ENCODE measurements at places on chromosomes 13 and 19.

DNA sequence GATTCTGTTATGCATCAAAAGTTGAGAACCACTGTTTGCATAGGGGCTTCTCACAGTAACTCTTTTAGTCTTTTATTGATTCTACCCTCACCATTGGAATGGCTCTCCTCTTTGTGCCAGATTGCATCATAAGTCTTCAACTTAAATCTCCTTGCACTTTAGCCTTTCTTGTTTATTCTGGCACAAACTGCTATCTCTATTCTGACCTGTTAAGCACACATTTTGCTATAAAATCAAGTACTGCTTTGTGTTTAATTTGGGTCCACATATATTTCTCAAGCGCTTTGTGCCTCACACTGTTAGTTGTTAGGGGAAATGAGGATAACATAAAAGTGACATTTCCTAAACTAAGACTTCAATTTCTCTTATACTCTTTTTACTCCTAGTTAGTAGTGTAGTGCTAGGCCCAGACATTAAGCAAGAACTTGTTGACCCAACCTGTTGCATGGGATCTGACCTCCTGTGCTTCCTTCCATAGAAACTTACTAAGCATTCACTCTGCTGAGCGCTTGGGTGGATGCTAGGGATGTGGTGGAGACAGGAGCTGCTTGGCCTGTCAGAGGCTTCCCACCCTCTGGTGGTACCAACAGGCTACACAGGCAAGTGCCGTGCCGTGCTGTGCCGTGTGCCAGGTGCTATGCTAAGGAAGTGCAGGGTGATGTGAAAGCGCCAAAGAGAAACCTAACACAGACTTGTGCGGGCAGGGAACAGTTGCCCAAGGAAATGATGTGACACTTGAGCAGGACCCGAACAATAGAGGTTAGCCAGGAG, 1.2 kb downstream of the UTP14C start:
- DNase-seq: no peak

- DNase-seq: no peak
Observed at GRCh38 chr19:57302020-57302465, 18.2 kb upstream of the ZNF543 start.

DNA sequence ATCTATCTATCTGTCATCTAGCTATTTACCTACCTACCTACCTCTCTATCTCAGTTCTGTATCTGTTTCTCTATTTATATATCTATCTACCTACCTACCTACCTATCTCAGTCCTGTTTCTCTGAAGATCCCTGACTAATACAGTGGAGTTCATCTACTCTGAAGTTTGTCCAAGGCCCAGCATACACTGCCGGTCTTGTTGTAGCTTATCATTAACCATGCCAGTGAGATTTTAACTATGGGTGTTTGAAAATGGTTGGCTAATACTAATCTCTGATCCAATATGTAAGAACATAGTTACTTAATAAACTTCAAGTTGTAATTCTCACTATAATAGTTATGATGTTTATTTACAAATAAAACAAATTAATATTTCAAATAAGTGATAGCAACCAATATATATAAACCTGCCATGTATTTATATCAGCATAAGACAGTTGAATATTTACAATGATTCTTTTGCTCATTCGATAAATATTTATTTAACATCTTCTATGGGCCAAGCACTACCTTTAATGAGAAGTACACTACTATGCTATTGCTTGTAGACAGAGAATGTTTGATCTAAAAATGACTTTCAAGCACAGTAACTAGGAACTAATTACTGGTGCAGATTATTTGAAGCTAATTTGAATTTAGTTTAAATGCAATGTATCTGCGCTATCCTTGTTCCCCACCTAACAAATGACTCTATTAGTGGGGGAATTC, 242.1 kb downstream of the KLF5 start:
- DNase-seq: no peak

DNA sequence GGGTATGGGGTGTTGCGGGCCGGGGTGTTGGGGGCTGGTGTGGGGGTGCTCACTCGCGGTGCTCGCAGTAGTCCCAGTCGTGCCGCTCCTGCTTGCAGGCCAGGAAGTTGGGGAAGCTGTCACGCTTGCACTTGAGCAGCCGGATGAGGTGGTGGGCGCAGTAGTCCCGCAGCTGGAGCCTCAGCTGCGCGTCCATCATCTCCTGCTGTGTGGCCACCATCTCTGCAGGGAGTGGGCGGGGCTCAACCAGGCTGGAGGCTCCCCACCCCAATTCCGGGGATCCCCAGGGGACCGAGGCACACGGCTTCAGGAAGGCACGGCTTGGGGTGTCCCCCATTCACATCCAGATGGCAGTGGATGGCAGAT, 5.2 kb downstream of the NDUFB7 start:
- no peak for DNase-seq

DNA sequence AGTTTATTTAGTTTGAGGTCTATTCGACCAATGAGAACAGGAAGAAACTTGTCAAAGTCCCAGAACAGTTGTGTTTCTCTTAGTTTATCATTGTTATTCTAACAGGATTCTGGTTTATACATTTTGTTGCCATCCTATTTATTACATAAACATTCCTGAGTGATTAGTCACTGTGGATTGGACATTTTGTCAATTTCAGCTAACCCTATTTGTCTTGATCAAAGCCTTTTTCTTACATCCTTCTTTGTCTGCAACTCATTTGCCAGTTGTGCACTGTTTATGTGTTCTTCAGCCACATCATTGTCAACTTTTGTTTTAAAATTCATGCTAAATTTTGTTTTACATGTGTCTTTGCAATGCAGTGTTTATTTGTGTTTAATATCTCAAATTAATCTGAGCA, 886.0 kb upstream of the SLC10A2 start:
- no peak for DNase-seq

GRCh38 chr19:55611983-55612645, 6.7 kb downstream of the ZNF865 start:
- DNase-seq: no peak

DNA sequence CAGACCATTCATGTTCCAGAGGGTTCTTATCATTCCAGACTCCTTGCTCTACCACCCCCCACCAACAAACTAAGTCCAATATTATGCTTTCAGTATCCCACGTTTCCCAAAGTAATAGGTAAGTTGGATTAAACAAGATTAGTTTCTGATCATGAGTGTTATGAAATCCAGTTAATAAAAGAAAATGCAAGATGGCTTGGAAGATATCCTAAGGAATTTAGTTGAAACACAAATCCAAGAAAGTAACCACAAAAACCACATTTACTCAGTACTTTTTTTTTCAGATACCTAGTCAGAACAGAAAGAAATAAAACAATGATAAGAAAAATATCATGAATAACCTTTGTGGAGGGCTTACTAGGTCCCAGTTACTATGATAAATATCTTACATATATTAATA, 119.4 kb upstream of the MIR17HG start:
- DNase-seq: no peak

- peak; percentile 68 for DNase-seq
Observed at GRCh38 chr19:39106194-39106593, 19.4 kb upstream of the PAK4 start.

- peak; percentile 81 for DNase-seq
Observed at GRCh38 chr19:6223461-6224307, 56.1 kb downstream of the MLLT1 start.

DNA sequence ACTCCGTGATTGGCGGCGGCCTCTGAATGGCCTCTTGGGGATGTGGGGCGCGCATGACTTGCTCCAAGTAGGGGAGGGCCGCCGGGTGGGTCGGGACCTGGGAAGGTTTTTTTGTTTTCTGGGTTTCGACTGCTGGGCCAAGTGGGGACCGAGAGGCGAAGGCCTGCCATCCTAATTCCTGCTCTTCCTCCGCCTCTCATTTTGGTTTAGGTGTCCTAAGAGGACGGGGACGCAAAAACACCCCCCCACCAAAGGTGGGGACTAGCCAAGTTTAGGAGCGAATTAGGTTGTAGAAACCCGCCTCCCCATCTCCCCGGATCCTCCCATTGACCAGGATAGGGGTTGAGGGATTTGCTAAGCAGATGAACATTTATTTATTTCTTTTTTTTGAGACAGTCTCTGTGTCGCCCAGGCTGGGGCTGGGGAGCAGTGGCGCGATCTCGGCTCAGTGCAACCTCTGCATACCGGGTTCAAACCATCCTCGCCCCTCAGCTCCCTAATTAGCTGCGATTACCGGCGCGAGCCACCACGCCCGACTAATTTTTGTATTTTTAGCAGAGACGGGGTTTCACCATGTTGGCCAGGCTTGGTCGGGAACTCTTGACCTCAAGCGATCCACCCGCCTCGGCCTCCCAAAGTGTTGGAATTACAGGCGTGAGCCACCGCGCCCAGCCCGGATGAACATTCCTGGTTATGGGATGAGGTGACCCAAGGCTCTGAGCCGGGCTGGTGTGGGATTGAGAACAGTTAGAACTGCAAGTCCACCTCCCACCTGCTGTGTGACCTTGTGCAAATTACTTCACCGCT, 838 bp downstream of the PPP2R1A start:
- no peak for DNase-seq

DNA sequence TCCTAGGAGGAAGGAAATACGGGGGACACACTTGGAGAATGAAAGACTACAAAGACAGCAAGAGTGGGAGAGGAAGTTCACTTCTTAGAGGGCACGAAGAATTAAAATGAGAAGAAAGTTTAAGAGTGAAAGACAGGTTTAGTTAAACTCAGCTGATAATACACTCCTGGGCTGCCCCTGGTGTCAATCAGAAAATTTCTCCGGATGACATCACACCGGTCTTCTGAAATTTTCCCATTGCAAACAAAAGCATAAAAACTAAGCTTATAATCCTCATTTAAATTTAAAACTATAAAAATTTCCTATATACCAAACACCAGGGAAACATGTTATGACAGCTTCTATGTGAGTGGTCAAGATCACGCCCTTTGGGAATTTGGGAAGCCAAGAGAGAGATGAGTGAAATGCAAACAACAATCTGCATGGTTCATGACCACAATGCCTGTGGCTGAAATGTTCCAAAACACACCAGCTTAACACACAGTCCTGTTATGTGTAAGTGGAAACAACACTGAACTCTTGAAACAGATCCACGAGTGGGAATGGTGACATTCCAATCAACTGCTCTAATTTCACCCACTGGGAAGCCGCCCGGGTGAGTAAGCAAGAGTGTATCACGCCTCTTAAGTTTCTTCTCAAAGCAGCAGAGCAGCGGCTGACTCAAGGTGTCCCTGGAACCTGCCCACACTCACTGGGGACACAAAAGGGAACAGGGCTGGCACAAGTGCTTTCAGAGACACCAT, 49.0 kb downstream of the BRD4 start:
- DNase-seq: no peak

Data from cerebellar nuclear complex (tissue), 1 donor.